ENCODE measurements at places on chromosomes 2 and 18.

DNA sequence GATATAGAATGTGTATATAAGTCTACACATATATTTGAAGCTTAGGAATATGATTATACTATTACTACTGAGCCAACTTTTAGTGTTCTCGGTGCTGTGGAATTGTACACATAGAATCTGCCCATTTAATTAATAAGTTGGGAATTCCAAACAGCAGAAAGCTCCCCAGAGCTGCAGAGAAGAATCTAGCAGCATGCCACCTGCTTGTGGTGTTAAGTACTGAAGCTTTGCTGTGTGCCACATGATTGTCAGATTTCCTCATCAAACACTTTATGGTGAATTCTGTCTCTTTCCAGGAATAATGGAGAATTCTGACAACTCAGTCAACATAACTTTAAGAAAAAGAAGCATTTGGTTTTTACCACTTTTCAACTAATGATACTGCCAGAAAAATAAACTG, 117.8 kb downstream of the WDSUB1 start:
- DNase-seq, result no peak

DNA sequence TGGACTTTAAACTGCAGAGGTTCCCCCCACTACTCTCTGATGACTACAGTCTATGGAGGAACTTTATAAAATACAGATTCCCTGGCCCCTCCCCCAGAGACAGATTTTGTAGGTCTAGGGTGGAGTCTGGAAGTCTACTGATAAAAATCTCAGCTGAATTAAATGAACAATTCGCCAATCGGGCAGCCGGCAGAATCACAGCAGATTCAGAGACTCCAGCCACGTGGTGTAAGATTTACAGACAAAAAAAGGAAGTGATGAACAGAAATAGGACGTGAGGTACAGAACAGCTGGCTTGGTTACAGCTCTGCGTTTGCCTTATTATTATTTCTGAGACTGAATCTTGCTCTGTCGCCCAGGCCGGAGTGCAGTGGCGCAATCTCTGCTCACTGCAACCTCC, 21.4 kb upstream of the MTA3 start:
- DNase-seq, result no peak

DNA sequence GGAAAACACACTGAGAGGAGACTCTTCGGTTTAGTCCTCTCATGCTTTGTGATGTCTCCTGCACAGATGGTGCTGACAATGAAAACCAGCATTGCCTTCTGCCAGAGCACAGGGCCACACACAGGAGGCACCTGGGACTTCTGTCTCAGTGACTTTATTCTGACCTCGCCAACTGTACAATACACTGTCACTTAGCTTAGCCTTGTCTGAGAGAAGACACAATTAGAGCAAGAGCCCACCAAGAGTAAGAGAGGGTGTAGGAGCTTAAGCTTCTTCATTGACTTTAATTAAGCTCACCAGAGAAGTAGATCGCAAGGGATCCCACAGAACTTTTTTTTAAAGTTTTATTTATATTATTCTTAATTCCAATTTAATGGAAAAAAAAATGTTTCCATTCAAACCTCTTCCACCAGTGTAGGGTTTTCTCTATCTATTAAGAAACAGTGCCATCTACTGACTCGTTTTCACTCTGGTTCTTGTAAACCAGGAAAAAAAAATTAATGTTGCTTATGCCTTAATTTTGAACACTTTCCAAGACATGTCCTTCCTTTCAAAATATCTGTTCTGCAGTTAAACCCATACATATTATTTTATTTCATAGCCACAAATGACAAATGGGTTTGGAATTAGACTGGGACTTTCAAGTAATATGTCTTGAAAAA, 42.4 kb upstream of the DDX18 start:
- no peak for DNase-seq

GRCh38 chr2:84338069-84338468, 121.0 kb downstream of the SUCLG1 start:
- no peak for DNase-seq

DNA sequence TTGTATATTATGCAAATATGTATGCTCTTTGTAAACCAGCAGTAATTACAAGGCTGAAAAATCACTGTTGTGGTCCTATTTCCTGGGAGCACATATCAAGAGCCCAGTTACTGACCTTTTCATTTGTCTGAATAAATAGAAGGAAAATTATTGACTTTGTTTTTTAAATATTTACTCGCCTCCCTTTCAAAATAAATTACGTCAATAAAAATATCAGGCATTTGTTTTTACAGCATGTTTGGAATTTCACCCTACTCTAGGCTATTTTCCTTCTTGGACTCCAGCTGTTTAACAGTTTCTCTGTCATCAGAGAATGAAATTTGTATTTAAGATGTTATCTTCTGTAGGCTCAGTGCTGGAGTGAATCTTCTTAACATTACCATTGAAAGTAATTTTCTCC, 59.9 kb upstream of the LRATD1 start:
- DNase-seq, result no peak

Data from stimulated activated CD4-positive, alpha-beta T cell treated with anti-CD3 and anti-CD28 coated beads, Interleukin-1b, Interleukin-23, amount 100 ng/mL, for 1 hour (primary cell).